Foreskin keratinocyte (primary cell): ENCODE measurements at places on chromosomes 5 and 9.

GRCh38 chr5:121834021-121834420, 17.7 kb upstream of the FTMT start:
- no peak for DNase-seq

DNA sequence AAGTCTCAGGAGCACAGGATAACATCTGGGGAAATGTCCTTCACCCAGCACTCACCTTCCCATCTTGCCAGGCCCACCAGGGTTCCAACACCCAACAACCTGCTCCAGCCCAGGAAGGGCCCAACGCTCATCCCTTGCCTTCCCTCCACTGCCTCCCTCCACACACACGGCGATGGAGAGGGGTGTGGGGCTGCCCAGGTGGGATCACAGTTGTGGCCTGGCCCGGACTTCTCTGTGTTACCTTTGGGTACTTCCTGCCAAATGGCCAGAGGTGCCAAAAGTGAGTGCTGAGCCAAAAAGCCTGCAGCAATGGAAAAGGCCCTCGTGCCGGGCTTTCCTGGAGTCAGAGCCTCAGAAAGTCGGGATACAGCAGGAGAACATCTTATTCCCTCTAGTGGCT, 15.6 kb upstream of the TDRD7 start:
- DNase-seq, result no peak

DNA sequence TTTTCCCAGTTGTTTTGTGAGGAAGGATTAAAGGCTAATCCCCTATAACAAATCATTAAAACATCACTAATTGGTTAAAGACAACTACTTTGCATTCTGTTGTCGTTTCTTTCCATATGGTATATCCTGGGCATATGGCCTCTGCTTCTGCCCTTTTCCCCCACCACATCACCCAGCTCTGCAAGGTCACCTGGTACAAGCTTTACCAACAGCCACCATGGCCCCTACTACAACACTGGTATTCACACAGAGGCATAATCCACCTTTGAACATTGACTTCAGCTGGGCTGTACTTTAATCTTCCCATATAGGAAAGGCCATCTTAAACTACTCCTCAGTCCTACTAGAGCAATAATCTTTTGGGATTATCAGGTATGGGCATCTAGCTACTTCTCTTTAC, 866.1 kb downstream of the TLE4 start:
- no peak for DNase-seq

- no peak for DNase-seq
These were observed 99.3 kb upstream of the SPOCK1 start for GRCh38 chr5:137598399-137598798.

GRCh38 chr9:98039607-98040017, 16.9 kb upstream of the NANS start:
- no peak for DNase-seq

DNA sequence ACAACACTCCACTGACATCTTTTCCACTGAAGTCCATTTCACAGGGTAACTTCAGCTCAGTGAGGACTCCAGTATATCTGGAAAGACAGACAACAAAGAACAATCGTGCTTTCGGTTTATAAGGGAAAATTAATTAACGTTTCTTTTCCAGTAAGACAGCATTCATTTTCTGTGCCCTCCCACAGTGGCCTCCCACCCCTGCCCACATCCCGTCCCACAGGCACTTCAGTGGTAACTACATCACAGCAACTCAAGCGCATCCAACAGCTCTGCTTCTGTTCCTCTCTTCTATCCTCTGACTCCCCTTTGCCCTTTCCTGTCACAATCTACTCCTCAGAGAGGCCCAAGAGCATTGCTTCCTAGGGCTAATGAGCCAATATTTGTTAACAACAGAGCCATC, 40.3 kb downstream of the GLDC start:
- DNase-seq, result no peak

- no peak for DNase-seq
These were observed 499.7 kb downstream of the PDE4D start for GRCh38 chr5:59393585-59394420.

- peak; percentile 83 for DNase-seq
These were observed 149.5 kb downstream of the FANCC start for GRCh38 chr9:95167998-95168397.

DNA sequence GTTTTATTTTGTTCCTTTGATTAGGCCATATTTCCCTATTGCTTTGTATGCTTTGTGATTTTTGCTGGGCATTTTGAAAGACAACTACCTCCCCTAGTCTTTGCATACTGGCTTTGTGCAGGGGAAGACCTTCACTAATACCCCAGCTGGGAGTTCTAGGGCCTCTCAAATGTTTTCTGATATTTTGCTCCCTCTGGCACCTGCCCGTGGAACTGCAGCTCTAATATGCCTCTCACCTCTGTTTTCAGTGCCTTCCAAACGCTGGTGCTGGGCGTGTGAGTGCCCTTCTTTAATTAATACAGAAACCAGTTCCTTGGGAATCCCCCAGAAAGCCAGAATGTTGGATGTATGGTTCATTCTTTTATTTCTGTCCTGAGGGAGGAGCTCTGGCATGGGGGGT, 204.5 kb downstream of the COMMD10 start:
- no peak for DNase-seq

GRCh38 chr9:128396970-128397613, 23.6 kb upstream of the CERCAM start:
- DNase-seq, result no peak

GRCh38 chr5:139181322-139181730, 16.8 kb downstream of the SIL1 start:
- DNase-seq, result no peak

DNA sequence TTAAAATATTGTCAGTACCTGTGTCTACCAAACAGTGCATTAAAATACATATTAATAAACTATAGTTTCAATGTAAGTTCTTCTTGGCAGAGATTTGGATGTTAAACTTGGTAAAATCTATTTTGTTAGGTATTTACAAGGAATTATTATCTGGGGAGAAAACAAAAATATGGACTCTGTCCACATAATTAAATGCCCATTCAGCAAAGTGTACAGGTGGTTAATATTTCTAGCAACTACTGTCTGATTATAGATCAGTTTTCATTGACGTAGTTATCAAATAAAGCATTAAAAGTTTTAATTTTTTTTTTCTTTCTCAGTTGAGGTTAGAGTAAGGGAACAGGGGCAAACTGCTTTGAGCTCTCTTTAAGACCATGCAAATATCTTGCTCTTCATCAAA, 88.9 kb downstream of the NNT start:
- no peak for DNase-seq

DNA sequence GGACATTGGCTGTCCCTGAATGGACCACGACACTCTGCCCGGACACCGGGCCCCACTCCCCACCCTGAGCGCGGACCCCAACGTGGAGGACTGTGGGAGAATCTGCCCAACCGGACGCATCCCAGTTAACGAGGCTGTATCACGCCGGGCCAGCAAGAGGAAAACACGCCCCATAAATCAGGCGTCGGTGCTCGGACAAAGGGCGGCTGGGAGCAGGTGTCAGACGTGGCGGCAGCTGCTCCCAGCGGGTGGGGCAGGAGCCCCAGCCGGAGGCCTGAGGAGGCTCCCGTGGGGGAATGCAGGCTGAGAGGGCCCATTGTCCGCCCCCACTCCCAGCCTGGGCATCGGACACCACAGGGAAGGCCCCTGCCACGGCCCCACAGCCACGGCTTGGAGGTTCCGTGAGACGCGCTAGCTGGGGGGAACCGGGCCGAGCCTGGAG, 19.2 kb downstream of the NOTCH1 start:
- no peak for DNase-seq

DNA sequence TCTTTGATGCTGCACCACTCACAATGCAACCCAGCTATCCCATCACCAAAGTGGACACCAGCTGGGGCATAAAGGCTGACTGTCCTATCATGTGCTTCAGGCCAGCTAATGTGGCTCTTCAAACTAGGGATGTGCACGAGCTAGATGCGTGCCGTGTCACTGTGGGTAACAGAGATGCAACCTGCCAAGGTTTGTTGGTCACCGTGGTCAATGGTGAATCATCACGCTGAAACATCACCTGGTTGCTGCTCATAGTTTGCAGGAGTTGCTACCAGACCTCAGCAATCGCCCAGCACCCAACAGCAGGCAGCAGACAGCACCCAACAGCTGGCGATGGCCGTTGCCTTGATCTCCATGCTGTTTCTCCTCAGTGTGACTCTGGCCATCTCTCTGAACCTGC, 2.1 kb upstream of the PCDHGA1 start:
- no peak for DNase-seq

GRCh38 chr5:159163027-159163700, 46.2 kb downstream of the RNF145 start:
- DNase-seq, result peak; percentile 93

DNA sequence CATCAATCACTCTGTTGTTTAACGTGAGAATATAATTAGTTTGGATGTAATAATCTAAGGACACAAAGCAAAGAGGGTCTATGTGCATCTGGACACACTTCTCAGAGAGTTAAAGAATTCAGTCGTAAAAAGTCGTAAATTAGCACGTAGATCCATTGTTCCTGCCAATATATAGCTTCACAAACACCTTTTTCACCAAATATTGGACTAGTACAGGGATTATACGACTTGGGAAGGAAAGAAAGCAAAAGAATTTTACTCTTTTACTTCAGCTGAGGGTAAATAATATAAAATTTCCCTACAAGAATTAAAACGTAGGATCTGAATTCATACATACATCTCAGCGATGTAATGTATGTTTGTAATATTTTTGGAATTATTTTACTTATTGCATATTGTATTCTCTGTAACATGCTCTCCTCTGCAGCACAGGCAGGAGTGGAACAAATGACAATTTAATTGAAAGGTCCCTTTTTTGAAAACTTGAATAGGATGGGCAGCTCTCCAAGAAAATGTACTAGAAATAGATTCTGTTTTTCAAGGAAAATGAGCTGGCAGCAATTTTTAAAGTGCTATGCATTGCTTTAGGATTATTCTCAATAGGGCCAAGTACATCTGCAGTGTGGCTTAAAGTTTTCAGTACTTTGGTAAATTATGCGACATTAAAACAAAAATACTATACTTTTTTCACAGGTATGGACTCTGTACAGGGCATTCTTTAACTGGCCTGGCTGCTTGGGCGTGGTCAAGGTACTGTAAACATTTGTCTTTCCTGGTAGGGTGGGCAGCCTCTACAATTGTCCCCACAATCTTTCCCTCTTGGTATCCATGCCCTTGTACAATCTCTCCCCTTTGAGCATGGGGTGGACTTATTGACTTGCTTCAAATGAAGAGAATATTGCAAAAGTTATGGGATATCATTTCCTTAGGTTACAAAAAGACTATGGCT, 39.7 kb upstream of the HSD17B4 start:
- no peak for DNase-seq

GRCh38 chr9:5510360-5510931, at the start of gene PDCD1LG2:
Gene PDCD1LG2, plus strand, starts transcription at chr9:5510531. Its CDS starts 12,016 bp downstream, at chr9:5522547.
- peak; percentile 65 for DNase-seq

- peak; percentile 78 for DNase-seq
These were observed 39.6 kb downstream of the SFXN1 start for GRCh38 chr5:175517824-175518450.

DNA sequence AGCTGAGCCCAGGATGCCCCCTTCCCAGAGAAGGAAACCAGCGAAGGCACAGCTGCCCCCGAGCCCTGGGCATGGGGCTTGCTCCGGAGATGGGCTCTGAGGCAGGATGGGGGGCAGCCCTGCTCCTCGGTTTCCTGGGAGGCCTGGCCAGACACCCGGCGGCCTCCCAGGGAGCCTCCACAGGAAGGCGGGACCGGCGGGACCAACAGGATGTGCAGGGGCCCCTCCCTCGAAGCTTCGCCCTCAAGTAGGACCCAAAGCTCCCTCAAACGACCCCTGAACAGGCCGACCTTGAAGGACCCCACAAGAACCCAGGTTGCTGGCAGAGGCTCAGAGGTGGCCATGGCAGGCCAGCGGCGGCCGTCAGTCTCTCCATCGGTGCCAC, 11.7 kb downstream of the EXD3 start:
- no peak for DNase-seq

- DNase-seq, result no peak
These were observed 20.1 kb upstream of the SPINK1 start for GRCh38 chr5:147851578-147851977.

- DNase-seq, result no peak
These were observed 288.7 kb downstream of the CEMIP2 start for GRCh38 chr9:71479621-71480020.

DNA sequence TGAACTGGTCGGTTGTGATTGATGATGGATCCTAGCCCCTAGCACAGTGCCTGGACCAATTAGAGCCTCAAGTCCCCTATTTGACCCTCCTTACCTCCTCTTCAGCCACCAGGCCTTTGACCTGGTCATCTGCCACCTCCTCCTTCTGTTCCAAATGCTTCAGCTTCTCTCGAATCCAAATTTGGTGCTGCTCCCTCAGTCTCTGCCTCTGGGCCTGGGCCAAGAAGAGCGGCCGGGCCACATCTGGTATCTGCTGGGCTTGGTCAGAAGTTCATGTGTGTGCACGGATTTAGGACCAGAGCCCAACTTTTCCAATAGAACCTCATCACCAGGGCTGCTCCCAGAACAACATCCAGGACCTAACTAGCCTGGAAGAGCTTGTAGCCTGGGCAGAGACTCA, 6.5 kb downstream of the SLC35A4 start:
- no peak for DNase-seq

DNA sequence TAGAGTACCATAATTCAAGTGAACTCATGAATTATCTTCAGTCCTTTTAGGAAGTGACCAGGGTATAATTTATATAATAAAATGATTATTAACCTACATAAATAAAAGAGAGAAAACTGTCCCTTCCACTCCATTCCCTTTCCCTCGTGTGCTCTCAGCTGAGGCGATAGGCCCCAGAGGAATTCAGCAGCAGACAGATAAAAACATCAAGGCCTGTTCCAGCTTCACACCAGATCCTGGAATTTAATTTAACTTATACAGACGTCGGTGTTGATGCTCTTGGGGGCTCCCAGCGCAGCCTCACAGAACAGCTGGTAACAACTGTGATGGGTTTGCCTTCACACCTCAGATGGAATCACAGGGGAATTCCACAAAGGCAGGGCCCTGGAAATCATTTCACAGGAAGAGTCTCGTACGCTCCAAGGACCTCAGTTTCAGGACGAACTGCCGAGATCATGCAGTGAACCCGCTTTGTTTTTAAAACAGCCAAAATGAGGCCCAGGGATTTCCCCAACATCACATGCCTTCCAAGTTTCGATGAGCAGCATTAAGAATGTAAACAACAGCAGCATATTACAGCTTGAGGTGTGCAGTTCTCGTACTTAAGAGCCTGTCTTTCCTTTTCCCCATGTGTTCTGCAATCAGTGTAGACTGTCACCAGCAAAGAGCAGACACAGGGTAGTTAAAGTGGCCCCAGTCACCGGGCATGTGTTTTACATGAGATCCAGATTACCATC, 73.6 kb upstream of the ALDH1B1 start:
- peak; percentile 69 for DNase-seq
